ENCODE measurements at places on chromosomes 3 and 15.

DNA sequence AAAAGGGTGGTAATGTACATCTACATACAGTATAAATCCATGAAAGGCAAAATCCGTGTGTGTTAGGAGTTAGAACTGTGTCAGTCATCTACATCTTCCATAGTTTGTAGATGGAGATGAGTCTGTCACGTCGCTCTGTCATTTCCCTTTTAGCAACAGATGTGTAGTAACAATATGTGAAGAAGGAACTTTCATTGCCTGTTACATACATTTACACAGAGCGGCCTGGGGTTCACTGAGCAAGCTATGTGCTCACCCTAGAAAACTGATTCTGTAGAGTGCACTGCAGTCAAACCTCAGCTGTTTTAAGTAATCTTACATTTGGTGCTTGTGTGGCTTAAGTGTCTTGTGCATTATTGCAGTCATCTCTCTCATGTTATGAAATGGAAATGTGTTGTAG is 41.6 kb upstream of the AP3B2 start:
- DNase-seq: no peak

DNA sequence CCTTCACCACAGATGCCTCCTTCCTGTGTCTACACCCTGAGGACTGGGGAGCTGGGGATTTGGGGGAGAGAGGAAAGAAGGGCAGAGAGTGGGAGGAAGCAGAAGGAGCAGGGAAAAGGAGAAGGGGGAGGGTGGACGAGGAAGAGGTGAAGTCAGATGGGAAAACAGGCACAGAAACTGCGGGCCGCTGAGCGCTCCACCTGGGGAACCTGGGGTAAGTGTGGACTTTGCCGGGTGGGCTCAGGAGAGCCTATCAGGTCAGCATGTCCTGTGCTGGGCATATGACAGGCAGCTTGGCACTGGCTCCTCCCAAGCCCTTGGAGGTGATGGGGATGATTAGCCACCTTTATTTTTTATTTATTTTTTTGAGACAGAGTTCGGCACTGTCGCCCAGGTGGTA is 62.6 kb downstream of the CORO2B start:
- no peak for DNase-seq

GRCh38 chr3:123498761-123499160 is 49.9 kb upstream of the ADCY5 start:
- no peak for DNase-seq

DNA sequence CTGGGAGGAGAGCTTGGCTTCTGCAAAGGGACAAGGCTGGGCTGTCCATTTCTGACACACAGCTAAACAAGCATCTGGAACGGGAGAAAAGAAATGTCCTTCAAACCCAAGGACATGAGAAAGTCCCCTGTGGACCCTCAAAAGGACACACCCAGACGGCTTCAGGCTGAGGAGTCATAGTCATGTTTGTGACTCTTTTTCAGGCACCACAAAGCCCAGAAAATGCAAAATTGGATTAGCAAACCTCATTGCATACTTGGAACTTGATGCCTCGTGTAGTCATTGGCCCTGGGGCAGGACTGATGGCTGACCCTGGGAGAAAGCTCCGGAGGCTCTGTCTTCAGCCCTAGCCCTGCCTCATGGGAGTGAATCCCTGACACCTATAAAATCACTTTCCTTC is 21.5 kb downstream of the FAM174B start:
- no peak for DNase-seq

DNA sequence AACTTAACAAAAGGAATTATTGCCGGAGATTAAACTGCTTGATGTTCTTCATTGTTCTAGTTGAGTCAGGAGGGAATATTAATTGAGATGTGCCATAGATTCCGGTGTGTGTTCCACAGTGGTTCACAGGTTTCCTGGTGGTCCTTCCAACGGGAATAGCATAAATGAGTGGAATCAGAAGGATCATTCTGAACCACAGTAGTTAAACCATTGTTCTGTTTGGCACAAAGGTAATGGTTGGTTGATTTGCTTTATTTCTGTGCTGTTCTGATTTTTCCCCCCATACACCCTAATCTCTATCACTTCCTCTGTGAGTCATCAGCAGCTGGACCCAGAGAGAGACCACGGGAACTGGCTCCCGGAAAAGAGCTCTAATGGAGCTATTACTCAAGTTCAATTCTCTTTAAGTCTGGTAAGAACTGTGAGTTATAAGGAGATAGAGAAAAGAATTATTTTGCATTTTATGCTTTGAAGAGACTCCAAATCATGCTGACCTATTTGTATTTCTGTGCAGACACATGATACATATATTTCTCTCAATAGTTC is 627.2 kb downstream of the ZIC1 start:
- DNase-seq: no peak
